ENCODE measurements at places on chromosomes 12 and 14.

- DNase-seq, result peak; percentile 89
These were observed 83.4 kb downstream of the ADCK1 start for GRCh38 chr14:77883131-77883846.

- no peak for DNase-seq
These were observed 1702.6 kb upstream of the FLRT2 start for GRCh38 chr14:83827383-83827782.

DNA sequence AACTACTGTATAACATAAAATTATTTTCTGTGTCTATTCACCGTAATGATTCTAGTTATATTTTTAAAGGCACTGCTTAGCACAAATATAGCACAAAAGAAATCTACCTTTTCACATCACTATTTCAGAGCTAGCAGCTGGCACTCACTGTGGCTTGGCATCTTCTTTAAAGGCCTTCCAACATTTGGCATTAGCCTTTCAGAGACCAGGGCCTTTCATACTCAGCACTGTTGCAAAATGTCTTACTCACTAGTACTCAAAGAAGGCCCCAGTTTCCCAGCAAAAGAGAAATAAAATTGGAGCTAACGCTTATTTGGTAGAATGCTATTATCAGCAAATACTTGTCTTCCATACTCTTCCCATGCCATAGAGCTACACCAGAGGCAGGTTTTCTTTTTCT, 238.4 kb downstream of the MED13L start:
- DNase-seq, result no peak

GRCh38 chr14:64766430-64767151, 62.4 kb downstream of the PLEKHG3 start:
- DNase-seq, result no peak

DNA sequence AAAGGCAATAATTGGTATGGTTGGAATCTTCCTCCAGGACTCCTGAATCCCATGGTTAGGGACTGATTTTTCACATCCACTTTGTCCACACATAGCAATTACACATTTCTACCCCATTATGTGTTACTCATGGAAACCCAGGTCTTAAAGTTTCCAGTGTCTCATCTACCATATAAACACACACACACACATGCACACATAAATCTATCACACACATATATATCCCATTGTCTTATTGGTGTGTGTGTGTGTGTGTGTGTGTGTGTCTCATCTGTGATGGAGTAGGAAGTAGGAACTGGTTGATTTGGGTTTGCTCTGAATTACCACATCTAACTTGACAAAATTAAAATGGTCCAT, 525.4 kb downstream of the FUT8 start:
- DNase-seq, result no peak

DNA sequence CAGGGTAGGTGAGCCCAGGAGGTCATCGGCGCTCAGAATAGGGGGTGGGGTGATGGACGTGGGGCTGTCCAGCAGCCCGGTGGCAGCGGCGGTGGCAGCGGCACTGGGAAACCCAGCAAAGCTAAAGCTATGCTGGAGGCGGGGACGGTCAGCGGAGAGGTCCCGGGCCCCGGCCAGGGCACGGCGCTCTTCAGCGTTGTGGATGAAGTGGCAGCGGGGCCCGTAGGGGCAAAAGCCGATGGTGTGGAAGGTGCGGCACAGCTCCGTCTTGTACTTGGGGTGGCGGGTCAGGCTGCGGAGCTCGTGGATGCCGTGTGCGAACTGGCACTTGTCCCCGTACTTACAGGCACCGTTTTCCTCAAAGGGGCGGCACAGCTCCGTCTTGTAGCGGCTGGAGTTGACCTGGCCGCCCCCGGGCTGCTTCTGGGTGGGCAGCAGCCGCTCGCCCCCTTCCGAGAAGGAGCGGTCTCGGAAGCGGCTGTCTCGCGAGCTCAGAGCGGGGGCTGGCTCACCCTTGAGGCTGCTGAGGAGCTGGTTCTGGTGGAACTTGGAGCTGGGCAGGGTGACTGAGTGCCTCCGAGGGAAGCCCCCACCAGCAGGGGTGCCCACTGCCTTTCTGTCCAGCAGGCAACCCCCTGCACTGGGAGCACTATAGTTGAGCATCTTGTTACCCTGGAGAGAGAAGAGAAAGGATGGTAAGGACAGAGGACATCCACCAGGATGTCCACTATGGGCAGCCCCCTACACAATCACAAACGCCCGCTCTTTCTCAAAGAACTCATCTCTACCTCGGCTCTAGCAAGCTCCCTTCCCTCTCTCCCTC, 2.8 kb downstream of the ZFP36L1 start:
- no peak for DNase-seq

GRCh38 chr12:61706783-61707182, 553.4 kb upstream of the USP15 start:
- no peak for DNase-seq

Data from NCI-H1417 treated with DMSO at 0.1 percent for 48 hours (cell line).